ENCODE measurements at places on chromosomes 4 and X. TPM values are rescaled to one million over a fixed set of nuclear protein-coding genes. Genes with fewer than 3 reads are reported as not detected.
A peak's percentile ranks its signal among the peaks of the same experiment; 100 is the strongest.

RGN gene
- total RNA-seq = 23.8 TPM

HMGB3 gene
- 5.4 TPM for total RNA-seq

FGFR3 gene
- total RNA-seq = 0.33 TPM

TMEM175 gene
- total RNA-seq = 16.3 TPM

DNA sequence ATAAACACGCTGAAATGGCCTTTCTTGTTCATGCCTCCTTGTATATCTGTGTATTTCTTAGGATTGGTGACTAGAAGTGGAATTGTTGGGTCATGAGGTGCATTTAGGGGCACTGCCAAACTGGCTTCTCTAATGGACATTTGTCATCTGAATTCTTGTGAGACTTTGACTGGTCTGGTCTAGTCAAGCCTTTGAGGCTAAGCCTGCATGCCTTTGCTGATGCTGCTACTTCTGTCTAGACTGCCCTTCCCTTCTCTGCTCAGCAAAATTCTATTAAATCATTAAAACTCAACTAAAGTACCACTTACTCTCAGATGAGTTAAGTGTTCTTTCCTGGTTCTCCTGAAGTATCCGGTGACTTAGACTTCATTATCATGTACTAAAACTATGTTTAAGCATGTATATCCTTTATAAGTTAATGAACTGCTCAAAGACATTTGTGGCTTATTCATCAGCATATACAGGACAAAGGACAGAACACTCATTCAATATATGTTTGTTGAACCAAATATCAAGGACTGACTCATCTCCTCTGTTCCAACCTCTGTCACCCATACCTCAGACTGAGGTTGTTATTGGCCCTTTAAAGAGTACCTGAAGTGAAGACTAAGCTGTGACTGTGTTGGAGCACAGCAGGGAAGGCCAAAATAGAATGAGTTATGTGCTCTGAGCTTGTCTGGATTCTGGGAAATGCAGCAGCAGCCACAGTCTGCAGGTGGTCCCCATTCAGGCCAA is 9.0 kb downstream of the TCEAL1 start:
- no peak for DNase-seq

- DNase-seq = peak; percentile 62
These were observed 269.9 kb downstream of the OPHN1 start for GRCh38 chrX:68163441-68163840.

GRCh38 chr4:55445921-55446577 is 50.3 kb downstream of the TMEM165 start:
- DNase-seq = peak; percentile 91

DNA sequence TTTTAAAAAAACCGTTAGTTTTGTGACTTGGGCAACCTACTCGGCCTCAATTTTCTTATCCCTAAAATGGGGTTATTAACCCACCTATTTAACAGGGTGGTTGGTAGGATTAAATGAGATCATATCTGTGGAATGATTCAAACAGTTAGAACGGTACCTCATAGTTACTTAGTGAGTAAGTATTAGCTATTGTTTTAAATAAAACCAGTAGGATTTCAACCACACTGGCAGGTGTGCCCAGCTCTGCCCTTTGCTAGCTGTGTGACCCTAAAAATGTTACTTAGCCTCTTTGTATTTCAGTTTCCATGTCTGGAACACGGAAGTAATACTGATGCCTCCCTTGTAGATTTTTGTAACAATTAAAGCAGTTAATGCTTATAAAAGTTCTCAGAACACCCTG is 225.8 kb upstream of the SPRY1 start:
- peak; percentile 25 for DNase-seq

DNA sequence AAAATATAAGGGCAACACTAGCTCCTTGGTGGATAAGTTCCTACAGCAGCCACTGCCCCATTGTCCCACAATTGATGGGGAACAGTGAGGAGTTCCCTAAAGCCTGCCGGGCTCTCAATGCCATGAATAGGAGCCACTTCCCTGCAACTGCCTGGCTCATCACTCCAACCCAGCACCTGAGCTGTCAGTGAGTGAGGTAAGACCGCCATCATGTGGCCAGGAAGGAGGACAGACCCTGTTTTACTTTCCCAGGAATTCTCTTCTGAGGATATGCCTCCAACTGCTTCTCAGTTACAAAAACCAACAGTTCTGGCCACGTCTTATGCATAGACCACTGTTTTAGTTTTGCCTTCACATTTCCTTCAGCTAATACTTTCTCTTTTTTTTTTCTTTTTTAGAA is 45.5 kb downstream of the SRPX start:
- DNase-seq = peak; percentile 40

DNA sequence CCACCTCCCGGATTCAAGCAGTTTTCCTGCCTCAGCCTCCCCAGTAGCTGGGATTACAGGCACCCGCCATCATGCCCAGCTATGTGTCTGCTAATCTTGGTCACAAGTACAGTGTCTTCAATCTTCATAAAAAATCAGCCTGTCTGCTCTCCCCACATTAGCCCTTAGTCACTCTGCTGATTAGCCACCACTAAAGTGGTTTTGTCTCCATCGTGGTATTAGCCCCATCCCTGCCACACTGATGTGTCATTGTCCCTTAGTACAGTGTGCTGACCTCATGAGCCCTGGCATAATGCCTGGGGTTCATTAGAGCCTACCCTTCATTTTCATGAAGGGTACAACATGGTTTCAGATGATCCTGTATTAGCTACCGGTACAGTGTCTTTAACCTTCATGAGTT is 49.9 kb downstream of the ZNF157 start:
- no peak for DNase-seq

DNA sequence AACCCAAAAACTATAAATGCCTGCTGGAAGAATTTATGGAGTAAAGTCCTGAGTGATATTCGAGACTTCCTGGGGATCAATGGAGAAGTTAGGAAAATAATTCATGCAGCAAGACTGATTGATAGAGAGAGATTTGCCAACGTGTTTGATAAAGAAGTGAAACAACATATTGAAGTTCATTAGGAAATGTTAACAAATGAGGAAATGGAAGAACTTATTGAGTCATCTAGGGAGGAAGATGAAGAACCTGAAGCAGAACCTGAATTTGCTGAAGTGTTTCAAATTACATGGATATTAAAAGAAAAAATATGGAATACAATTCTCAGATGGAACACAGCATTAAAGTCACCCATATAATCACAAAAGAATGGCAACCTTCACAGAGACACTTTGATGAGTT is 39.0 kb downstream of the DDX60 start:
- DNase-seq = no peak

Measured in fibroblast of lung (primary cell).